ENCODE measurements at places on chromosomes 3 and 15. TPM values are rescaled to one million over a fixed set of nuclear protein-coding genes. Genes with fewer than 3 reads are reported as not detected.

Gene CSNK1G1
- total RNA-seq, result 27.2 TPM

Gene ITPKA
- total RNA-seq, result 5.0 TPM

Gene SLC9C1
- total RNA-seq, result not detected

Gene ACTL6A
- 65.3 TPM for total RNA-seq

Gene RTP1
- total RNA-seq, result not detected

Gene IDH2
- 116 TPM for total RNA-seq

Gene NPAP1
- total RNA-seq, result not detected

Gene PRICKLE2
- 3.1 TPM for total RNA-seq

Gene FOXB1
- total RNA-seq, result not detected

Gene GOLGA6B
- not detected for total RNA-seq

Gene TMIE
- not detected for total RNA-seq

Gene ADGRG7
- total RNA-seq, result not detected

Gene ACTRT3
- 2.8 TPM for total RNA-seq

Gene ROBO1
- total RNA-seq, result 35.2 TPM

Gene CLDN11
- 111 TPM for total RNA-seq

Gene CYP8B1
- total RNA-seq, result not detected

Gene UNC13C
- total RNA-seq, result not detected

Gene IGSF11
- total RNA-seq, result not detected

Gene GCNT3
- 5.5 TPM for total RNA-seq

Data from glomerular endothelial cell (primary cell).